Pancreas (tissue), 10 donors: ENCODE measurements at places on chromosomes 2 and 18. TPM values are rescaled to one million over a fixed set of nuclear protein-coding genes. Genes with fewer than 3 reads are reported as not detected.
A peak's percentile ranks its signal among the peaks of the same experiment; 100 is the strongest.

Gene EMX1
- polyA plus RNA-seq, result 0.34 TPM

Gene NRP2
- polyA plus RNA-seq, result 1.1 TPM

Gene UPP2
- not detected for polyA plus RNA-seq

Gene MERTK
- polyA plus RNA-seq, result 2.8 TPM

DNA sequence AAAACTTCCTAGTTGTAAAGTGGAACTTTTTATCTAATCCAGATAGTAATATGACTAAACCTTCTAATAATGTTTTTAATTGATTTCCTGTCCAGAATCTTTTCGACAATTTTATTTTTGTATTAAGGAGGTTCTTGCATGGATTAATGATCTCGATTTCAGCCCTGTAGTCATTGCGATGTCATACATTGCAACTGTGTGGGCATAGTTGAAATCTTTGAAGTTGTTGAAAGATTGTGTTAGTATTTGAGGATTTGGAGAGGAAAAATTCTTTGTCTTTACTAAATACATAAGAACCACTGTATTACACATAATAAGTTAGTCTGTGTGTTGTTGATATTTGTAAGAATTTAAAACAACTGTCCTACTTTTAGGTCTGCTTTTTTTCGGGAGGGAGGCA, 31.1 kb downstream of the ACSL3 start:
- no peak for DNase-seq

DNA sequence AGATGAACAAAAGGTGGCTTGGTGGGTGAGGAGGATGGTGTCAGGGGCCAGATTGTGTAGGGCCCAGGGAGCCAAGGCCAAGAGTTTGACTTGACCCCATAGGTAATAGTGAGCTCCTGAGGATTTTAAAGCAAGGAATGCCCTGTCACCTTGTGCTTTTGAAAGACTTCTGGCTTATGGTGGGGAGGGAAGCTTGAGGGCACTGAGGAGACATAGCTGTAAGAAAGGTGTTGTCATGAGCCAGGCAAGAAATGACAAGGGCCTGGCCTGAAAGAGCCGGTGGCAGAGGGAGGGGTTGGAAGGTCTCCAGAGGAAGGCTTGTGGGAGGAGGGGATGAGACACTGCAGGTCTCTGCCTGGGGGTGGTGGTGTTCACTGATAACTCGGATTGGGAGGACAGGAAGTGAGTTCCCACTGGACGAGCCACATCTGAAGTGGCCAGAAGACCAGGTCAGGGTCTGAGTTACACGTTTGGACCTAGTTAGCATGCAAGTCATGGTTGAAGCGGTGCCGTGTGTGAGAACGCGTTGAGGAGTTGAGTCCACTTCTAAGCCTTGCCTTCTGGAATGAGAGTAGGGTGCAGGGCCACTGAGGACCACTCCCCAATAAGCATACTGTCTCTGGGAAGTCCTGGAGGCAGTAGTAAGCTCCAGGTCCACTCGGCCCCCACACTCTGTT, 64.3 kb downstream of the TET3 start:
- DNase-seq, result no peak

DNA sequence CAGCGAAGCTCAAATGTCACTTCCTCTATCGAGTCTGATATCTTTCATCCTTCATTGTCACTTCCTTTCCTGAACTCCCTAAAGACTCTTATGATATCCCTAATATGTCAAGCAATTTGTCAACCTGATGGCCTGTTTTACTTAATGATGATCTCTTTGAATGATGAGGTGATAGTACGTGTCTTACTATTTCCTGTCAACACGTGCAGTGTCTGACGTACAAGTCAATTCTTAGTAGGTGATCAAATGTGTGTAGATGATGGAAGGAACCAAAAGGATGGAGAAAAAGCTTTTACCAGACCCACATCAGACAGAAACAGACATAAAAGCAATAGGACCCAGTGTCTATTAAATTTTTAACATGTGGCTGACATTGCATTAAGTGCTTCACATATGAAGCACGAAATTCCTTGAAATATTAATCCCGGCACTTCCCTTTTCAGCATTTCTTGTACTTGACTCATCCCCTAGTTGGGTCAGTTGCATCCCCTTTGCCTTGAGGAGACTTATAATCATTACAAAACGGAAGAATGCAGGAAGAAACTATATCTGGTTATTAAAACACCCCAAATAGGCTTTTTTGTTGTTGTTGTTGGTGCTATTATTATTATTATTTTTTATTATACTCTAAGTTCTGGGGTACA, 108.6 kb upstream of the NYAP2 start:
- no peak for DNase-seq

GRCh38 chr2:102592601-102593000, 26.8 kb upstream of the SLC9A2 start:
- no peak for DNase-seq

DNA sequence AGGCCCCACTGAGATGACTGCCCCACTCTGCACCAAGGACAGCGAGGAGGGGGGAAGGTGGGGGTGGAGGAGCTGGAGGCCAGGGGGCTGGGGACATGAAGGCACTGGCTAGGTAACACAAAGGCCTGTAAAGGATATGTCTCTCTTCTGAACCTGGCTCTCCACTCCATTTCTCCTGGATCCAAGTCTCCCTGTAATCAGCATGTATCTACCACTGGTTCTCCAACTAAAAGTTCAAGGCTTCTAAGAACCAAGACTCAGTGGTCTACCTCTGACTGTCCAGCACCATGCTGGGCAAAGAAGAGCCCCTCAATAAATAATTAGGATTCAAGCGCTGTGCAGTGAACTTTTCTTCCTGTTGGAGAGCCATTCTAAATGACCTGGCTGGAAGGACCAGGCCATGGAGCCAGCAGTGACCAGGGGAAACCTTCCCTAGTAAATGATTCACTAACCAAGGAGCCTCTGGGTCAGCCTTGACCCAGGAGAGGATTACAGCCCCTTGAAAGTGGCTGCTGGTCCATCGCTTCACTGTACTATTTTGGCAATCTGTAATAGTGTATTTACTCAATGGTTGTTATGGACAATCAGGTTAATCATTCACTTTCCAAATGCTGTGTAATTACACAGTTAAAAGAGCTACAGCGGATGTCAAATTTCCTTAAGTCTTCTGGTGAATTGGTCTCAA, 73.2 kb downstream of the BCL11A start:
- DNase-seq, result no peak

GRCh38 chr2:74778381-74779264, 55.3 kb upstream of the HK2 start:
- no peak for DNase-seq

- DNase-seq, result no peak
Observed at GRCh38 chr2:190891889-190892288, 11.3 kb downstream of the GLS start.

- peak; percentile 46 for DNase-seq
Observed at GRCh38 chr2:238370823-238371372, 50.6 kb downstream of the TRAF3IP1 start.

DNA sequence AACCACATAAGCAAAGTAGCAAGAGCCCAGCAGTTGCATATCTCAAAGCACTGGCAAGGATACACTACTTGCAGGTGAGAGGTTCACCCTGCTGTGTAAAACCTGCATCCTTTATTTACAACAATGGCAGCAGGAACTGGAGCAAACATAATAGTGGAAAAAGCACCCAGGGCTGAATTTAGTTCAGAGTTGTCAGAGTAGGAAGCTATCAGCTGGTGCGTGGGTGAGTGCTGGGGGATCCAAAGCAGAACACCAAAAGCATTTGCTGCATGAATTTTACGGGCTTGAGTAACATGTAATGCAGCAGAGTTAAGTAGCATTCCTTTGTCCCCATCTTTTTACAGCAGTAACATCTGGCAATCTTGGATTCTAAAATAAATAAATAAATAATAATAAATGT, 73.5 kb upstream of the SRD5A2 start:
- no peak for DNase-seq
